ENCODE measurements at places on chromosomes 1 and 21. TPM values are rescaled to one million over a fixed set of nuclear protein-coding genes. Genes with fewer than 3 reads are reported as not detected.

GRCh38 chr1:111561328-111561727, 57.9 kb upstream of the ADORA3 start:
- DNase-seq: no peak

- DNase-seq: no peak
Observed at GRCh38 chr21:44943005-44943685, 3.3 kb downstream of the SLX9 start.

DNA sequence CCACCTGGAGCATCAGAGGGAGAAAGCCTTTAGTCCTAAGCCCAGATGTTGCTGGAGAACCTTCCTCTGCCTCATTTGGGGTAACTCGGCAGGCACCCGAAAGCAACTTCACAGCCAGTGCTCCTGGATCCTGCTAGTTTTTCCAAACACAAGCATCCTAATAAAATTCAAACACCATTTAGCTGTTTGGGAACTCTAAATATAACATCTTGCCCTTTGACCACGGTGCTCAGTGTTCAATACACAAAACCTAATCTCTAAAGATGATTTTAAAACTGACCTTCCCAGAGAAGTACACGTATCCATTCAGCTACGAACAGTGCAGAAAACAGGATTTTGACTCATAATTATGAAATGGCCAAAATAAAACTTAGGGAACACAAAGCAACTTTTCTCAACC, 40.3 kb downstream of the PROX1 start:
- DNase-seq: no peak

HSF2BP gene
- total RNA-seq: 2.1 TPM

MASP2 gene
- total RNA-seq: 0.31 TPM
